ENCODE measurements at places on chromosomes 1 and 21. TPM values are rescaled to one million over a fixed set of nuclear protein-coding genes. Genes with fewer than 3 reads are reported as not detected.
A peak's percentile ranks its signal among the peaks of the same experiment; 100 is the strongest.

GRCh38 chr1:158117854-158118704 lies 62.6 kb upstream of the CD1D start:
- peaks cover 24% of the 10 kb centered on the region for H3K4me1 ChIP-seq
- H3K27ac ChIP-seq = peak overlapping the region; percentile 17
- no peak overlapping the region for H3K4me3 ChIP-seq
- H3K36me3 ChIP-seq = no peaks in the 10 kb centered on the region
- H3K27me3 ChIP-seq = no peaks in the 10 kb centered on the region

GRCh38 chr21:15219894-15220293 lies 155.1 kb upstream of the NRIP1 start:
- no peaks in the 10 kb centered on the region for H3K36me3 ChIP-seq
- no peak for DNase-seq
- no peak overlapping the region for H3K27ac ChIP-seq
- H3K4me1 ChIP-seq = peaks cover 32% of the 10 kb centered on the region
- H3K4me3 ChIP-seq = no peak overlapping the region

DNA sequence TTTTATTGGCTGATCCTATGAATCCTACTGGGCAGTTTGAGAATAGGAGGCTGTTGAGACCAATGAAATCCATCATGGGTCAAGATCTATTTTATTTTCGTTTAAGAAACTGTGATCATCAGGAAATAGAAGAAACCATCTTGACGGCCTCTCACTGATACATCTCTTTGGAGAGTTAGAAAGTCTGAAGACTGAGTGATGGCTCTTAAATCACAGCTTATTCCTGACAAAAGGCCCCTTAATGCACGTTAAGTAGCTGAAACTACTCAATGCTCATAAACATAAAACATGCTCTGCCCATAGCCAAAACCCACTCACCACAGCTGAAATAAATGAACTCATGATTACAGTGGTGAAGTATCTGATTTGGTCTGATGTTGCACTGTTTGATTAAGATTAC lies 784.5 kb upstream of the NEGR1 start:
- H3K36me3 ChIP-seq = no peaks in the 10 kb centered on the region
- H3K27ac ChIP-seq = peak overlapping the region; percentile 80
- no peaks in the 10 kb centered on the region for H3K27me3 ChIP-seq

TRIM17 gene
- not detected for total RNA-seq

PHLDA3 gene
- total RNA-seq = 18.5 TPM

ASAP3 gene
- 53.5 TPM for total RNA-seq
